ENCODE measurements at places on chromosomes 16 and 17.

GRCh38 chr16:30647274-30647571 lies 3.5 kb upstream of the PRR14 start:
- DNase-seq: no peak

- DNase-seq: no peak
Observed at GRCh38 chr17:28528327-28529012, 22.3 kb downstream of the FOXN1 start.

GRCh38 chr17:40577611-40578065 lies 12.4 kb upstream of the CCR7 start:
- DNase-seq: no peak

DNA sequence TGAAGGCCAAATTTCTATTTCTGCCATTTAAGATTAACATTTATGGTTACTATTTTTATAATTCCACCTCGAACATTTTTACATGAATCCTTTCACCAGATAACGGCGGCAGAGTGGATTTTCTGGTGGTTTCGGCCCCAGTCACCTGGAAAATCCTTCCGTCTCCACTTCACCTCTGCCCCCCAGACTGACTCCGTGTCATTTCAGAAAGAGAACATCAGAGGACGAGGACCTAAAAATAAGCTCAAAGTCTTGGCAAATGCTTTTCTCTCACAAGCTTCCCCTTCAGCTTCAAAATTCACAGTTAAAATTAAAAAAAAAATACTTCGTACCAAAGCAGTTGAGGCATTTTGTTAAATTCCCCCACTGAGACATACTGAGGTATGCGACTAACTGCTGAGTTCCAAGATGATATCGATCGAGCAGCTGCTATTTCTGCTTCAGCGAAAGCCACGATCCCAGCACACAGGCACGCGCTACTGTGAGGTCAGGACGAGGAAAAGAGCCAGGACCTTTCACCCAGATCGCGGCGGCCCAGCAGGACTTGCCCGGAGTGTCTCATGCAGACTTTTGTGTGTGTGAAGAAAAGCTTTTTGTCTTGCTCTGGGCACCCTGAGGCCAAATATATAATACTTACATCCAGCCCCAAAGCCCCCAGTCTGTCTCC lies 36.8 kb downstream of the ASPA start:
- DNase-seq: no peak

- peak; percentile 48 for DNase-seq
Observed at GRCh38 chr17:50816771-50817751, 18.3 kb upstream of the WFIKKN2 start.

DNA sequence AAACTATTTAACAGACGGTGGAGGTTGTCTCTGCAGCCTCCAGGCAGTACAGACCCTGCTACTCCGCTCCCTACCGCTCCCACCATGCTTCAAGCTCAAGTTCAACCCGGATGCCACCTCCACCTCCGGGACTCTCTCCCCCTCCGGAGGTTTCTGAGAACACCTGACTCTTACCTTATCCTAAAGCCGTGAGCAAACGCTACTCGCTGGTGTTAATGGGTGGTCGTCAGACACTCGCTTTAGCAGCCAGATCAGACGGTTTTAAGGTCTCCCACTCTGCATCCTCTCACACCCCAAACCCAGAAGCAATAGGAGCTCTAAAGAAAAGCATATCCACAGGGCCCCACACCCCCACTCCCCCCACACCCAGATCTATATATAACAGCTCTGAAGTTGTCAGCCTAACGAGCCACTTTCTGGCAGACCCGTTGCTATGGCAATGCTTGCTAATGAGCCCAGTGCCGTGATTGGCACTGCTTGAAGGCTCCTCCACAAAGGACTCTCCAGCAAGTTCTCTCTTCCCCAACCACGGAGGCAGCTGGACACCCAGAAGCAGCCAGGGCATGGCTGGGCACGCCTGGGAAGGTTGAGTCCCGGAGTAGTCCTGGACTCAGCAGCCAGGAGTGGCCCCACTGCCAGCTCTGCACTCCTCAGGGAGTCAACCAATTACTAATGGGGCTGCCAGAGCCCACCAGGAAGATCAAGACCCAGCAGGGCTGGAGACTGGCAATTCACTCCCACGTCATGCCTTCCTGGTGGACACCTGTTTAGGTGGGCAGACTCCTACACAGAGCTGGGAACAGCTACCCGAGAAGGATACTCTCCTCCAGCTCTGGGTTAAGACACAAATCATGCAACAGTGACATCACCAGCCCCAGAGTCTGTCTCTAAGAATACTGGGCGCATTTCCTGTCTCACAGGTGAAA lies 121.2 kb upstream of the RCVRN start:
- no peak for DNase-seq

DNA sequence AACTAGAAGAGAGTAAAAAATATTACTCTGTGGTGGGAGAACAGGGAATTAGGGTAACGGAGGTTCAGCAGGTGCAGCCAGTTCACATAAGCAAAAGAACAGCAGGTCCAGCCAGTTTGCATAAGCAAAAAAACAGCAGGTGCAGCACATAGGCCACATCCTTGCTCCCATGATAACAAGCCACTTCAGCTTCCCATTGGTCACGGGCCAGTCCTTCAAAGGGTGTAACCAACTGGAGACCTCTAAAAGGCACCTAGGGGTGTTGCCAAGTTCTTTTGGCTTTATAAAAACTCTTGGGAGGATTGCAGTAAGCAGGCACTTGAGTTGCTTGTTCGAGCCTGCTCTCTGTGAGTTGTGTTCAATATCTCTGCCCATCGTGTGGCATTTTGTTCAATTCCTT lies 488.1 kb downstream of the XYLT1 start:
- DNase-seq: no peak

- no peak for DNase-seq
Observed at GRCh38 chr17:81440511-81441244, 45.4 kb downstream of the BAHCC1 start.

GRCh38 chr17:69246726-69247375 lies 18.2 kb upstream of the ABCA10 start:
- DNase-seq: no peak

DNA sequence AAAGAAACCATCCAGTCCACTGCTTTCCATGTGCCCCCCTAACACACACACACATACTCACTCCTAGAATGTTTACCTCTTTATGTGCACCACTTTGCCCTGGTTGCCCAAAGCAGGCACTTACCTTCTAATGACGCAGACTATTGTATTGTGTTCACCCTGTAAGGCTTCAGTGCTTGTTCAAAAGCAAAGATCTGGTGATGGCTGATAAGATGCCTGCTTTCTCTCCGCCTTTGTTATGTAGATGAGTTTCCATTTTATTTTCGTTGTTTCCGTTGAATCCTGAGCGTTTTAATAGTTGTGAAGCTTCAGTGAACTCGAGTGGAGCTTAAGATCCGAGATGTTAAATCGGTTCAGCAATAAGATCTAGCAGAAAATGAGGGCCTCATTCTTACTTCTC lies 452.7 kb downstream of the TMEM114 start:
- DNase-seq: no peak

DNA sequence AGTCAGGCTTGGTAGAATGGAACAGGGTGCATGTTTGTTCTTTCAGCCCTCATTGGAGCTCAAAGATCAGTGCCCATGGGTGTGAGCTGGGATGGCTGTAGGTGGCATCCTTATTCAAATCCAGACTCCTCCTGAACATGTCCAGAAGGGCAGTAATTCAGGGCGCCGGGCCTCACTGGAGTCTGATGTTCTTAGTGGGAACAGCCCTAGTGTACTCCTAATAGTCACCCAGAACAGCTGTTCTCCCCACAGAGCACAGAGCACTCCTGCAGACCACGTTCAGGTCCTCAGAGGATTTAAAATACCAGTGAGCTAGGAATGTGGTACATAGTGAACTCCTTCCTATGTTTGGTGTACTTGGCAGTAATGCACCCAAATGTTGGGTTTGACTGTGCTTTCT lies 96.2 kb downstream of the BANP start:
- DNase-seq: no peak

GRCh38 chr16:24139282-24139681 lies 116.9 kb upstream of the CACNG3 start:
- DNase-seq: no peak

- DNase-seq: peak; percentile 26
Observed at GRCh38 chr16:1871974-1872635, at the start of gene MEIOB. Gene MEIOB (minus strand): TSS chr16:1872164. CDS start chr16:1868175, 3,989 bp downstream.

DNA sequence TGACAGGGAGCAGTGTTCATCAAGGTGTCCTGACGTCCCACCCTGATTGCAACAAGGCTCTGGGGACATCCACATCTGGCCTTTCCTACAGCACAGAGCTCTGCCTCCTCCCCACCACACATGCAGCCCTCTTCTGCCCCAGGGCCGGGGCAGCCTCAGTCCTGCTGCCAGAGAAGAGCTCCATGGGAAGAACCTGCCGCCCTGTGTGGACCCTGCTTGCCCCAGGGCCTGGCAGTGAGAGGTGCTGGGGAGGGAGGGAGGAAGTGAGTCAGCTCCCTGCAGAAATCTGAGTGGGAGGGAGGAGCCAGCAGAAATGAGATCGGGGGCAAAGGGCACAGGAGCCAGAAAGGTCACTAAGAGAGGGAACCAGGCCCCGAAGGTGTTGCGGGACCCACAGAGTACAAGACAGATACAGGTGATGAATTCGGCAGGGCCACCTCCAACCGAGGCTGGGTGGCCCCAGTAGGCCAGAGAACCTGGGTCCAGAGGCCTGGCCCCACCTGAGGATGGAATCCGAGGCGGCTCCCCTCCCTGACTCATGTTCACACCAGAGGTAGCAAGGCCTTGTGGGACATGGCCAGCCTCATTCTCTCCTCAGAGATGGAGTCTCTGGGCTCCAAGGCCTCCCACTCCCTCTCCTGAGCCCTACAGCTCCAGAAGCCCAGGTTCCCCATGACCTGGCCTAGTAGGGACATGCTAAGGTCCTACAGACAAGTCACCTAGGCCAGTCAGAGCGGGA lies 24.8 kb downstream of the MYO18A start:
- peak; percentile 44 for DNase-seq

GRCh38 chr16:24988593-24989338 lies 26.4 kb downstream of the ARHGAP17 start:
- no peak for DNase-seq

DNA sequence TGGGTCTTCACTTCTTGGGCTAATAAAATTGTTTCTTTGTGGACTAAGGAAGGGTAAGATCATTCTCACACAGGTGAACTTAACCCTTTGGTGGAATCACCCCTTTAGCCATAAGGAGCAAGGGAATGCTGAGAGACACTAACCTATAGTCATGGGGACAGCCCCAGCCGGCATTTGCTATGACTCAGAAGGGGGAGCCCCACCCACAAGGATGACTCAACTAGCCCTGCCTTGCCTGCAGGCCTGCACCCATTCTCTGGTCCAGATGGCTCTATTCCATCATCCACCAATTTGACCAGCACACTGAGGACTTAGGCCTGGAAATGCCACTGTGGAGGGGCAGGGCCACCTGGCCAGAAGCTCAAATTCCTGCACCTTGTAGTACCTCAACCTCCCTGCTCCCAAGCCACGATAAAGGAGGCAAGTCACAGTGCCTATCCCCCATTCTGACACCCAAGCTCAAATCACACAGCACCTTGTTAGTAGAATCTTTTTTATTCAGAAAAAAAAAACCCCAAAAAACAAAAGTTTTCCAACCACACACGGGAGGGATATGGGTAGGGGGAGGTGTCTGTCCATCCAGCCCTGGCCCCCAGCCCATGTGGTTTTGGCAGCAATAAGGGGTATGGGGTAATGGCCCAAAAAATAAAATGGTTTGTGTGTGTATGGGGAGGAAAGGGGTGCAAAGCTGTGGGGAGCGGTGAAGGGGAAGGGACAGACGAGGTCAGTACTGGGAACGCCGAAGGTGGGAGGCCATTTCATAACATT lies 3.0 kb downstream of the PFN1 start:
- peak; percentile 84 for DNase-seq

GRCh38 chr16:5019775-5020174 lies 14.0 kb downstream of the NAGPA start:
- DNase-seq: no peak

DNA sequence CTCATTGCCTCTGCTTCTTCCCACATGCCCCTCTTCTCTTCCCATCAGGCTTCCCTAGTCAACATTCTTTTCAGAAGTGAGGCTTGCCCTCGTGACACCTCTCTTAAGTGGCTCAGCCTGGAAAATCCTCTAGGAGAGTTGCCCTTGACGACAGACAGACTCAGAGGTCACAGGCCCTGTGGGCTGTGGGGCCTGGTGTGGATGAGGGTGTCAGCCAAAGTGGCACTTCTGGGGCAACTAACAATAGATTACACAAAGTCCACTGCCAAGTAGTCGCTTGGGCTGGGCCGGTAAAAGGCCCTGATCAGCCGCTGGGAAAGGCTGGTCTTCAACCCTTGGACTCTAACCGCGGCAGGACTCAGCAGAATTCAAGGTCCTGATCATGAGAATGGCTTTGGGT lies 33.7 kb upstream of the METTL16 start:
- no peak for DNase-seq

DNA sequence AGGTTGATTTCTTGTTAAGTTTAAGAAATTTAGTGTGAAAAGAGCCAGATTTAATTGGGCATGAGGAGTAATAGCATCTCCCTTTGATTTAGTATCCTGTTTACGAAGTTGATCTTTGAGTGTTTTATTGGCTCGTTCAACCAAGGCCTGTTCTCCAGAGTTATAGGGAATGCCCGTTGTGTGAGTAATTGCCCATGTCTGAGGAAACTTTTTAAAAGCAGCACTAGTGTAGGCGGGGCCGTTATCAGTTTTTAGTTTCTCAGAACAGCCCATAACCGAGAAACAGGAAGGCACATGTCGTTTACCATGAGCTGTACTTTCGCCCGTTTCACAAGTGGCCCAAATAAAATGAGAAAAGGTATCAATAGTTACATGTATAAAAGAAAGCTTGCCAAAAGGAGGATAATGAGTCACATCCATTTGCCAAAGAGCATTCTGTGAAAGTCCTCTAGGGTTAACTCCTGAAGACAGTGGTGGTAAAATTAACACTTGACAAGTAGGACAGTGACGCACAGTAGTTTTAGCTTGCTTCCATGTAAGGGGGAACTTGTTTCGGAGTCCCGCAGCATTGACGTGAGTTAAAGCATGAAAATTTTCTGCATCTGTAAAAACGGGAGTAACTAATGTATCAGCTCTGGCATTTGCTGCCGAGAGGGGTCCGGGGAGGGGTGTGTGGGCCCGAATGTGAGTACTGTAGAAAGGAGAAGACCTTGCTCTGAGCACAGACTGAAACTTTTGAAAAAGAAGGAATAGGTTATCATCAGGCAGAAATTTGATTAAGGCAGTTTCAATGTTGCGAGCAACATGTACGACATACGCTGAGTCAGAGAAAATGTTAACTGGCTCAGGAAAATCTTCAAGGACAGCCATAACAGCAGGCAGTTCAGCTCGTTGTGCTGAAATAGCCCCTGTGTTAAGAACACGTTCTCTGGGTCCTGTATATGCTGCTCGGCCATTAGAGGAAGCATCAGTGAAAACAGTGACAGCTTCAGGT lies 18.5 kb upstream of the KCTD5 start:
- no peak for DNase-seq
